GM23248 (cell line): ENCODE measurements at places on chromosomes 4 and X. TPM values are rescaled to one million over a fixed set of nuclear protein-coding genes. Genes with fewer than 3 reads are reported as not detected.

DNA sequence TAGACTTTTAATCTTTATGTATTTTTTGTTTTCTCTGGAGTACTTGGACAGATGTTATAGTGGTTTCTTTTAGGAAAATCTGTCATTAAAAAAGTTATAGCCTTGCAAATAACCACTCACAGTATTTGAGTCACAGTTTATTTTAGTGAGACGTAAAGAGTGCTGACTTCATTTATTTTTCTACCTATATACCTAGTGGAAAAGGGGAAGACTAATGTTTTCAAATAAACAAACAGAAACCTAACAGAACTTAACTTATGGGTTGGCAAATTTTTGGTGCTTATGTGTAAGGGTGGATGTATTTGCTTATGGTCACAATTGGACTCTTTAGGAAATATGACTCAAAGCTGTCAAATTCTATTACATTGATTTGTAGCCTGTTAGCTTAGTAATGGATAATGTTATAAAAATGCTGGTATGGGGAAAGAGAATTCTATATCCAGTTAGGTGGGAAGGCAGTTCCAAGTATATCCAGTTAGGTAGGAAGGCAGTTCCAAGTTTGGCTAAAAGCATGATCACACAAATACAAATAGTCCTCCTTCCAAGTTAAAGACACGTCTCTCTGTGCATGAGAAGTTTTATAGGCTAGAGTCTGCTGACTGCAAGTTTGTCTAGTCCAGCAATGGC is 61.9 kb downstream of the SLC9A6 start:
- peak; percentile 60 for DNase-seq

Gene CCDC120
- total RNA-seq = 0.22 TPM in 1 of 2 replicates, not detected in the other

Gene WDR1
- 471 and 487 TPM in 2 replicates for total RNA-seq

GRCh38 chr4:40998675-40999358 is 215.5 kb downstream of the APBB2 start:
- peak; percentile 33 for DNase-seq

Gene CT45A3
- not detected in 2 replicates for total RNA-seq

Gene INTS6L
- total RNA-seq = 1.9 and 4.4 TPM in 2 replicates

- no peak for DNase-seq
Measured at GRCh38 chr4:59412739-59413138, 1787.4 kb upstream of the ADGRL3 start.

GRCh38 chrX:38166478-38167083 is 54.1 kb downstream of the SRPX start:
- peak; percentile 45 for DNase-seq

Gene NAT8L
- 0.38 TPM in 1 of 2 replicates, not detected in the other for total RNA-seq

Gene SSX1
- not detected in 2 replicates for total RNA-seq

Gene RELL1
- 39.2 and 42.5 TPM in 2 replicates for total RNA-seq

Gene WAS
- not detected in 2 replicates for total RNA-seq
